Cortex of kidney (tissue), 1 donor: ENCODE measurements at places on chromosomes 4 and X.

GRCh38 chr4:143270256-143270838 is 66.3 kb upstream of the GAB1 start:
- no peak for DNase-seq

- no peak for DNase-seq
These were observed 334.6 kb downstream of the PCDH10 start for GRCh38 chr4:133483600-133484246.

- DNase-seq: no peak
These were observed 32.3 kb downstream of the C4orf54 start for GRCh38 chr4:99625369-99625768.

- DNase-seq: no peak
These were observed 583.7 kb downstream of the TRIML1 start for GRCh38 chr4:188722911-188723310.

DNA sequence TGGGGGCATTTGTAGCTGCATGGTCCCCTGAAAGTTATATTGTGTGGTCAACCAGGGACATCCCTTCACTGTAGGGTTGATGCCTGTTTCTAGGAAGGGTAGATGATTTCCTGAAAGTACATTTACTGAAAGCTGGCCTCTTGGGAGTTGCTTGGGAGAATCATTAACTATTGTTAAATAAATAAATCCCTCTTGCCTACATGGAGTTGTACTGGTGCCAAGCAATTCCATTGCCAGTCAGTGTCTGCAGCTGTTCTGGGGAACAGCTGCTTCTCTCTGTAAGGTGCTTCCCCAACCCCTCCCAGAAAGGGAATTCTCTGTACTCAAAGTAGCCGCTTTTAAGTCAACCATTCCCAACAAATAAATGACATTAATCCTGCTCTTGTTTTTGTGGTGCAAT is 51.1 kb downstream of the C4orf51 start:
- DNase-seq: no peak

DNA sequence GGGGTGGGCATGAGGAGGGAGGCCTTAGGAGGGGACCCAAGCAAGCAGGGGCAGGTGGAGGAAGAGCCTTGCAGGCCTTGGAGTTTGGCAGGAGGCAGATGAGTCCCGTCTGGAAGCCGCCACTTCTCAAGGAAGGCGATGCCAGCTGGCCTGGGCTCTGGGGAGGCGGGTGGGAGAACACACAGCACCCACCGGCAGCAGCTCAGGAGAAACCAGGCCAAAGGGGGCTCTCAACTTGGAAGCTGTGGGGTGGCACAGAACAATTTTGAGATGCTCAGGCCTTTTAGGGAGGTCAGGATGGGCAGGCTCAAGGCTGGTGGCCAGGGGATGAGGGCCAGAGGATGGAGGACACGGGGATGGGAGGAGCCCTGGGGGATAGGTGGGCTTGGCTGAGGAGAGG is 11.6 kb upstream of the DUSP9 start:
- DNase-seq: no peak

DNA sequence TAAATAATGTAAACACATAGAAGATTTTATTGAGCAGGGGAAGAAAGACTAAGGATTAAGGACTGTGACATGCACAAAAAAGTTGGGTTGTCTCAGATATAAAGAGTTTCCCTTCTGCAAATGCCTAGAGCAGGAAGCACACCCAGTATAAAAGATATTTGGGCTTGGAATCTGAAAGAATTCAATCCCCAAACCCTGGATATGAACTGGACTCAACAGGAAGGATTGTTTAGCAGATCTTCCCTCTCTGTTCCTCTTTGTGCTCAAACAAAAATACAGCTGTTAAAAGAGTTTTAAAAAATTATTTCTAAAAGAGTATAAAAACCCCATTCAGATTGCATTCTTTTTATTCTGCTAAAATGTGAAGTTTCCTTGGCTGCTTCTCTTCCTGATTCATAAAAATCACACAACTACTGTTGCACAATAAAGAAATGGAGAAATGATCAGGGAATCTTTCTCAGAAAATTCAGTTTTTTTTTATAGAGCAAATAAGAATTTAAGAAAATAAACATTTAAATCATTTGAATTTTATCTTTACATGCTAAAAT is 71.4 kb downstream of the PDLIM5 start:
- no peak for DNase-seq

- DNase-seq: no peak
These were observed 465 bp downstream of the BMPR1B start for GRCh38 chr4:94758141-94758699.

DNA sequence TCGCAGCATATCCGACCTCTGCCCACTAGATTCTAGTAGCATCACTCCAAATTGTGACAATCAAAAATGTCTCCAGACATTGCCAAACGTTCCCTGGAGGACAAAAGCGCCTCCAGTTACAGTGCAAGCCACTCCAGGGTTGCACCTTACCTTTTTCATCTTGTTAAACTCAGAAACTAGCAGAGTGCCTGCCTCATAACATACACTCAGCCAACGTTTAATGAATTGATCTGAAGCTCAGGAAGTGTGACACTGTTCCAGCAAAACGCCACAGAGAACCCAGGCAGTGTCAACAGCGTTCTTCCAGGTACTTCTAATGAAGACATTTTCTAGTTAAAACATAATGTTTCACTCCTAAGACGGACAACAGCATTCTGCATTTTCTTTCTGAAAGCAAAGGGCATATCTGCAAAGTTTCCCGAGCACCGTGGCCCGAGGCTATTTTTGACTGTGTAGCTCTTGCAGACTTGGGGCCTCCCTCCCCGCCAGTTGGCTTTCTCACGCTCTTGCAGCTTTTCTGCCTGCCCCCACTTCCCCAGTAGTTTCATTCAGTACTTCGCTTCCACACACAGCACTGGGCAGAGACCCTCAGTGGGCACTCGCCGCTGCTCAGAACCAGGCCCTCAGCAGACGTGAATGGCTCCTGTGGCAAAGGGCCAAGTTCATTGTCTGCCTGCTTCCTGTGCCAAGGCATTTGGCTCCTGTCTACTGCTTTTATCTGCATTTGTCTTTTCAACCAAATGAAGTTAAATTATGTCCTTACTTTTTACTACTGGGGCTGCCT is 133.4 kb upstream of the TTC29 start:
- DNase-seq: no peak

GRCh38 chr4:39353478-39354253 is 12.5 kb downstream of the RFC1 start:
- no peak for DNase-seq

GRCh38 chrX:151563449-151563848 is at the start of gene PASD1:
TSS of gene PASD1 (plus strand) at chrX:151563675. CDS start at chrX:151601554, 37,879 bp downstream.
- DNase-seq: no peak

DNA sequence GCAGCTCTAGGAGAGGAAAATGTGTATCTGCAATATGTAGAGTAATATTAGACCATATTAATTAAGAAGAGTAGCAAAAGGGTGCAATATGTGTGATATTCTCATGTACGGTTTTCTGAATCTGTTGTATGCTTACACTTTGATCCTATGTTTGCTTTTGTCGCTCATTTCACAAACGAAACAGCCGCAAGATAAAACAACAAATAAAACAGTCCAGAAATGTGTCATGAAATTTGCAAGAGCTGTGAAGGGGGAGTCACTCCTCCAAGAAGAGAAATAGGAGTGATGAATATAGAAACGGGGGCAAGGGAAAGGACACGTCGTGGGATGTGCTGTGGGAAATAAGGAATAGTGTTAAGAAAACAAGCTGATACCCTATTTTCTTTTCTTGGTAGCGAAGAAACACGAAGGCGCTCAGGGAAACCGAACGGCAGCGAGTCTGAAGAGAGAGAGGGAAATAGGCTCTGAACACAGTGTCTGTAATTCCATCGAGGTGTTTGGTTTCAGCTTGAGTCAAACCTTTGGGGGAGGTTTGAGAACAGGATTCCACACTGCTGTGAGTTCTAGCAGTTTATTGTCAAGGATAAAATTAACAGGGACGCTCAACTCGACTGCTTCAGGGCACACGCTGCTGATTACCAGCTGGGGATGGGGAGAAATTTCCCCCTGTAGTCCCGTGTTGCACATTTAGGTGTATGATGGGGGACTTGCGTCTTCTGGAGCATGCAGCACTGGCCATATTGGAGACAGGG is 595.6 kb upstream of the TENM3 start:
- DNase-seq: no peak

DNA sequence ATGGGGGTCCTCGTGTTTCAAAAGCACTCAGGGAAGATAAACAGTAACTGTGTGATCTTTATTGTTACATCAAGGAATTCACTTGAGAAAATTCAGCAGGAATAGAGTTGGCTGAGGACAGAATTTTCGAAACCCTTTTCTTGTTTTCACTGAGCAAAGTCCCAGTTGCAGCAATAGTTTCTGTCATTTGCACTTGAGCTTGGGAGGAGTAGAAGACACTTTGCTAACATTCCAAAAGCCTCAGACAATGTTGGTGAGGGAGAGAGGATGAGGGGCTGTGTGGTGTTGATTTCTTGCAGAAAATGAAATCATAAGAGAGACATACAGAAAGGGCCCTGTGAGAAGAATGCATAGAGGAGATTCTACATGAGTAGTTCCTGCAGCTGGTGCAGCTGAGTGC is 151.9 kb upstream of the DIPK2B start:
- DNase-seq: no peak

DNA sequence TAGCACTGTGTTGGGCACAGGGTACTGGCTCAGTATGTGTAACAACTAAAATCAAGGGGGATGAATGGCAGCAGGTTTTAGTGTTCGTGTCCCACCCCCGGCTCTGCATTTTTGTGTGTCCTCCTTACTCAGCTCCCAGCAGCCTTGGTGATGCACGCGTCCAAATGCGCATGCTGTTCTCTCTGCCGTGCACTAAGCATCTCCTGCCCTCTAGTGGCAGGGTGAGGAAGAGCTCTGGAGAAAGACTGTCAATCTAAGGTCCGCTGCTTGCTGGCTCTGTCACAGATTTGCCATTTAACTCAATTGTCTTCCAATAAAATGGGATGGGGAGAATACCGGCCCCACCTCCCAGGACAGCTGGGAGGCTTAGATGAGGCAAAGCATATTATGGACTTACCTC is 61.4 kb downstream of the WFS1 start:
- no peak for DNase-seq

GRCh38 chr4:41436419-41436818 is 101.5 kb upstream of the LIMCH1 start:
- no peak for DNase-seq

GRCh38 chrX:137195991-137196390 is 162.2 kb upstream of the GPR101 start:
- DNase-seq: no peak

DNA sequence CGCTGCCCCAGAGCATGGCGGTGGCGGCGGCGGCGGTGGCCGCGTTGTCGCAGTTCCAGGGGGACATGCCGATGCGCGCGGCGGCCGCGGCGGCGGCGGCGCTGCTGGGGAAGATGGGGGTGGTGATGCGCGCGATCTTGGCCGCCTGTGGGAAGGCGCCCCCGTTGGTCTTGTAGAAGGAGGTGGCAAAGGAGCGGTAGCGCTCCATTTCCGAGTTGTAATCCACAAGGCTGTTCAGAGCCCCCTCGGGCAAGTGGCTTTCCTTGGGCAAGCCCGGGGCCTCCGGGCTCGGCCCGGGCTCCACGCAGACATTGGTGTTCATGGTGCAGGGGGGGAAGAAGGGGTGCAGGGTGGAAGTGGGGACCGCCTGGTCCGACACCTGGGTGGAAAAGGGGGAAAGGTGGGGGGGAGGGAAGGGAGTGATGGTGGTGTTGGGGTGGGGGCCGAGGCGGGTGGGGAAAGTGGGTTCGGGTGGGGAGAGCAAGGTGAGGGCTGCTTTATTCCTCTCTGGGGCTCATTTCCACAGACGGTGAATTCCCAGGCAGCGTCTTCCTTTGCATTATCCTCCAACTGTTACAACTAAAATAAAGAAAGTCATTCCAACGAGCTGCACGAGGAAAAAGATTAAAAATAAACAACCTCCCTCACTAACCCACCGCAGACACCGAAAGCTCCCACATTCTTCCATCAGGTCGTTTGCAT is 3.1 kb downstream of the CXXC4 start:
- no peak for DNase-seq

- DNase-seq: no peak
These were observed 64.5 kb downstream of the STX18 start for GRCh38 chr4:4477391-4477790.

- no peak for DNase-seq
These were observed 389.7 kb upstream of the NR3C2 start for GRCh38 chr4:148831945-148832344.

DNA sequence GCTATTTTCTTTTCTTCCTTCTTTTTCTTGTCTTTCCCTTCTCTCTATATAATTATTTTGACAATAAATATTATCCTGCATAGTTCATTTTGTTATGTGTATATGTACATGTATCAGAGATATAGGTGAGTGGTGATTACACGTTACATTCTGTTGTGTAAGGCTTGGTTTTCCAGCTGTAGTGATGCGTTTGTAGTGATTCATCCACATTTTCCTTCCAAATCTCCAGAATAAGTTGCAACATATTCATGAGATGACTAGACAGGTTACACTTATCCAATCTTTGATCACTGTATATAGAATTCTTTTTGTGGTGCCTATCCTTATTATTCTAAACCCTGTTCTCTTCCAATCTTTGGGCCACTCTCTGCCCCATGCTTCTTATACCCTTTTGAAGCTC is 540.2 kb downstream of the GBA3 start:
- no peak for DNase-seq

GRCh38 chr4:141900856-141901255 is 264.5 kb downstream of the IL15 start:
- no peak for DNase-seq

GRCh38 chr4:7354927-7355326 is 79.8 kb downstream of the PSAPL1 start:
- no peak for DNase-seq

DNA sequence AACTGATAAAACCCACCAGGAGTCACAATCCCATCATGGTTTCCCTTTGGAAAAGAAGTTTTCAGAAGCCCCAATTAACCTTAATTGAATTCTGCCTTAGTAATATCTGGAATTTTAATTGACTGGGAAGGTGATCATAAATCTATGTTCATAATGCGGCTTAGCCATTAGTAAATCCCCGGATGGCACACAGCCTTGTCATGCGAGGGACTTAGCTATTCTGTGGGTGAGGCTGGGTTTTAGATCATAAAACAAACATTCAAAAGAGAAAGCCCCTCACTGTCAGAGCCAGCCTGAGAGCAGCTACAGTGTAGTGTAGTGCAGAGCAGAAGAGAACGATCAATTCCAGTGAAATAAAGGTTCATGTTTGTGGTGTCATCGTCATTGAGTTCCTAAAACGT is 124.0 kb upstream of the NOCT start:
- DNase-seq: no peak

- no peak for DNase-seq
These were observed 7.2 kb downstream of the NFXL1 start for GRCh38 chr4:47907089-47907646.

DNA sequence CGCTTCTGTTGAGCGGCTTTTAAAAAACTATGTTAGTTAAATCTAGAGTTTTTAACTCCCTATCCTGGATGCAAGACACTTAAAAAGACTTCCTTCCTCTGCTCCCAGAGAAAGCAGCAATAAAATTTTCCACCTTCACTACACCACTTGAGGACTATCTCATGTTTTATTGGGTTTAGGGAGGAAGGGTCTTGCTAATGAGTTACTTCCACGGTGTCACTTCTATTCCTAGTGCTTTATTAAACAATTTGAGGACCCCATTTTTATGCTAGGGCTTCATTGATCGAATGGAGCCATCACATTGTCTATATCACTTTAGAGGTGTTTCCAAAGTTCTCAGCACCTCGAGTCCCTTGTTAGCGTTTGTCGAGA is 3.7 kb upstream of the STIM2 start:
- DNase-seq: no peak
